Immature natural killer cell (primary cell): ENCODE measurements at places on chromosomes 3 and 15. TPM values are rescaled to one million over a fixed set of nuclear protein-coding genes. Genes with fewer than 3 reads are reported as not detected.

Gene CHRM5
- not detected for polyA plus RNA-seq

Gene SOX14
- not detected for polyA plus RNA-seq

Gene TMCO5A
- not detected for polyA plus RNA-seq

Gene HCLS1
- 546 TPM for polyA plus RNA-seq

Gene FEZF2
- not detected for polyA plus RNA-seq

Gene PLSCR2
- polyA plus RNA-seq = not detected

DNA sequence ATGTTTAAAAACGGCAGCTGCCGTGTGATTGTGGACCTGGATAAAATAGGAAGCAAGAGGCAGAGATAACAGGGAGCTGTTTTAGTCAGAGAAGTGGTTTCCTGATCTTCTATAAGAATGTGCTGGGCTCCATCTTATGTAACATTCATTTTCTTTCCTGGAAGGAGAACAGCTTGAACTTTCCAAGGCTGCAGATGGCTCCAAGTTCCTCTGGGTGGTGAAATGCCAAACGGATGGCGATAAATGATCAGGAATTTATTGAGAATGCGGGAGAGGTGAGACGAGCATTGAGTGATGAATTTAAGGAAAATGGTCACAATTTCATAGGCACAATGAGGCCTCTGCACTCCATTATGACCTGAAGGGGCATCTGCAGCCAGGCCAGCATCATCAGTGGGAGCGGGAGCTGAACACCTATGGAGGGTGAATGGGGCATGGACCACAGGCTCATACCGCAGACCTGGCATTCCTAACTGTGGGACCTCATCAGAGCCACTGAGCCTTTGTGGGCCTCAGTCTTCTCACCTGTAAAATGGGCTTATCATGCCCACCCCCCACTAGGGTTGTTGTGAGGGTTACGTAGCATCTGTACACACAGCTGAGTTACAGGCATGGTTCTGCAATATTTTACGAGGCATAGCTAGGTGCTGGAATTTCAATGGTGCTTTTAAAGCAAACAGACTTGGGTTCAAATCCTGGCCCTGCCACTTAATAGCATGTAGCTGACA lies 17.1 kb downstream of the MGLL start:
- no peak overlapping the region for H3K27ac ChIP-seq
- H3K36me3 ChIP-seq = no peaks in the 10 kb centered on the region
- no peak for DNase-seq
- H3K27me3 ChIP-seq = no peaks in the 10 kb centered on the region
- no peak overlapping the region for H3K4me3 ChIP-seq
- H3K4me1 ChIP-seq = peaks cover 9% of the 10 kb centered on the region

- no peaks in the 10 kb centered on the region for H3K36me3 ChIP-seq
- no peak for DNase-seq
- H3K4me1 ChIP-seq = no peaks in the 10 kb centered on the region
- H3K27ac ChIP-seq = no peak overlapping the region
Observed at GRCh38 chr3:139466360-139466759, 10.0 kb downstream of the RBP2 start.

DNA sequence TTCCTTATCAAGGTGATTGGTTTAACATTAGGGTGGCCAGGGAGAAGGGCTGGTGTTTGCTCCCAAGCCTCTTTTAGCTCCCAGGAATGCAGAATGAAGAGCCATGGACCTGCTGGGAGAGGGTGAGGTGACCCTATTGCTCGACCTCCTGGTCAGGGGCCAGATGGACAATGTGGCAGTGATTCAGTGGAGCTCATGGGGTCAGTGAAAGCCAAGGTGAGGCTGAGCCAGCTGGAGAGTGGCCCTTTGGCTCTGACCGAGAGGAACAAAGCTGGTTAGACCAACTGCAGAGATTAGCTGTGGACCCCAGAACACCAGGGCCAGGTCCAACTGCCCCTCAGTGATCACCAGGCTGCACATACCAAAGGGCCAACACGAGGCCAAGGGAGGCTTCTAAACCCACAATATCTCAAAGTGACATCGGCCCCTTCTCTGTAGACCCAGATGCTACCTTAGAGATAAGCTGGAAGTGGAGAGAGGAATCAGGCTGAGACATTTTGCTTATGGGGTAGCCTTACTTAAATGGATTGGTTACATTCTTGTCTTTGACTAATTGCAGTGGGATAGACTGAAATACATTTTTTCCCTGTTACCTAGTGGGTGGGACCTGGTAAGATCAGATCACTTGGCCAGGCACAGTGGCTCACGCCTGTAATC lies 15.8 kb upstream of the BTBD1 start:
- H3K27me3 ChIP-seq = peaks cover 5% of the 10 kb centered on the region
- H3K4me1 ChIP-seq = peaks cover 2% of the 10 kb centered on the region
- no peak overlapping the region for H3K4me3 ChIP-seq
- no peaks in the 10 kb centered on the region for H3K36me3 ChIP-seq
- H3K27ac ChIP-seq = no peak overlapping the region

GRCh38 chr3:52099001-52099401 lies 42.6 kb upstream of the DUSP7 start:
- DNase-seq = no peak
- no peaks in the 10 kb centered on the region for H3K36me3 ChIP-seq
- H3K27me3 ChIP-seq = no peaks in the 10 kb centered on the region
- H3K27ac ChIP-seq = no peak overlapping the region

GRCh38 chr15:60793656-60794055 lies 314.7 kb upstream of the ICE2 start:
- DNase-seq = no peak
- H3K36me3 ChIP-seq = peaks cover 10% of the 10 kb centered on the region
- peaks cover 21% of the 10 kb centered on the region for H3K4me1 ChIP-seq
- no peak overlapping the region for H3K4me3 ChIP-seq
- H3K27me3 ChIP-seq = peaks cover under 1% of the 10 kb centered on the region

DNA sequence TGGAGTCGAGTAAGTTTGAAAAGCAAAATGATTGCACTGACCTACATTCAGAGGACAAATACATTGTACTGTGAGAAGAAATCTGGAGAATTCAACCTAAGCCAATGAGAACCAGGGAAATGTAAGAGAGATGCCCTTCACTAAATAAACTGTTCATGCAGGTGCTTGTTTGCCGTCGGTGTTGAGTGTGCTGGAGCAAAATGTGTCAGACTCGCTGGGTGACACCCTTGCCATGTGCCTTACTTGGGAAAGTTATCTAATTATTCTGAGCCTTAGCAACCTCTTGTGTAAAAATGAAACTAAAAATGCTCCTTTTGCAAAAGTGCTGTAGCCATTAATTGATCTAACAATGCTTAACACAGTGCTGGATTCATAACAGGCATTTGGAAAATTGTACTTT lies 140.4 kb downstream of the GABRB3 start:
- H3K36me3 ChIP-seq = no peaks in the 10 kb centered on the region
- H3K27me3 ChIP-seq = no peaks in the 10 kb centered on the region
- no peak overlapping the region for H3K4me3 ChIP-seq
- no peaks in the 10 kb centered on the region for H3K4me1 ChIP-seq

DNA sequence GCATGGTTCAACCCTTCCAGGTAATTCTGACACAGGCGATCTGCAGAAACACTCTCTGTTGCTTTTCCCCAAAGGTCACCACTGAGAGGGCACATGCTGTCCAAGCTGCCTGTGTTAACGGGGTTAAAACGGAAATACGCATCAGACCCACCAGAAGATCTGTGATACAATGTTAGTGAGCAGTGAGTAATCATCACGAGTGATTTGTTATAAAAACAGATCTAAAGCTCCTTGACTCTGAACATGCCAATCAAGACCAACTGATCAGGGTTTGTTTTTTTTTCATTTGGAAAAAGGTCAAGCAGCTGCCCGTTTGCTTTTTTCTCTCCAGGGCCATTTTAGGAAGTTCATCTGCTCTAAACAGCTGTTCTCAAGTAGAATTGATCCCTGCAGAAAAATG lies 43.2 kb downstream of the FGF12 start:
- no peaks in the 10 kb centered on the region for H3K36me3 ChIP-seq
- no peak overlapping the region for H3K4me3 ChIP-seq
- H3K27me3 ChIP-seq = no peaks in the 10 kb centered on the region
- no peak for DNase-seq
- H3K27ac ChIP-seq = no peak overlapping the region
- H3K4me1 ChIP-seq = no peaks in the 10 kb centered on the region

- H3K4me3 ChIP-seq = no peak overlapping the region
- no peak overlapping the region for H3K27ac ChIP-seq
- no peak for DNase-seq
- peaks cover 2% of the 10 kb centered on the region for H3K27me3 ChIP-seq
- H3K4me1 ChIP-seq = peaks cover 18% of the 10 kb centered on the region
- no peaks in the 10 kb centered on the region for H3K36me3 ChIP-seq
Observed at GRCh38 chr15:78302579-78303312, 3.3 kb upstream of the SKIC8 start.

DNA sequence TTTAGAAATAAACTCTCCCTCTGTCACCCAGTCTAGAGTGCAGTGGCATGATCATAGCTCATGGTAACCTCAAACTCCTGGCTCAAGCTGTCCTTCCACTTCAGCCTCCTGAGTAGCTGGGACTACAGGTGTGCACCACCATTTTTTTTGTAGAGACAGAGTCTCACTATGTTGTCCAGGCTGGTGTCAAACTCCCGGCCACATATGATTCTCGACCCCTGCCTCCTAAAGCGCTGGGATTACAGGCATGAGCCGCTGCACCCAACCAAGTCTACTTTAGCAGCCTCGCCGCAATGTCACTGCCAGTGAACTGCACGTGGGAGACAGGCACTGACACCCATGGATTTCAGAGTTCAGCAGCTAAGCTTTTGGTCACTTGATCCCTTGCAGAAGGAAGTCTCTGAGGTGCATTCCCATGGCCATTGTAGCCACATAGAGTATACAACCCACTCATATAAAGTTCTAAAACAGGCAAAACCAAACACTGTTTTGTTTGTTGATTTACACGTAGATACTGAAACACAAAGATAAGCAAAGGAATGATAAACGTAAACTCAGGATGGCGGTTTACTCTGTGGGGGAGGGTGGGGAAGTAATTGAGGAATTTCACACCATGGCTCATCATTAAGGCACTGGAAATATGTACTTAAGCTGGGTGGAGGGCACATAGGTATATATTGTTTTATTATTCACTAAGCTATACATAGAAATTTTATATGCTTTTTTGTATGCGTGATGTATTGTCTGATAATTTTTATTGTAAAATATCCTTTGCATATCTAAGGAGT lies 115.0 kb downstream of the MEX3B start:
- no peak for DNase-seq
- H3K36me3 ChIP-seq = no peaks in the 10 kb centered on the region
- H3K4me3 ChIP-seq = no peak overlapping the region
- peaks cover 3% of the 10 kb centered on the region for H3K27me3 ChIP-seq
- no peak overlapping the region for H3K27ac ChIP-seq

- no peaks in the 10 kb centered on the region for H3K27me3 ChIP-seq
- DNase-seq = no peak
- H3K4me3 ChIP-seq = no peak overlapping the region
- peaks cover 14% of the 10 kb centered on the region for H3K4me1 ChIP-seq
- peaks cover 6% of the 10 kb centered on the region for H3K36me3 ChIP-seq
- no peak overlapping the region for H3K27ac ChIP-seq
Observed at GRCh38 chr3:170367797-170368196, 10.3 kb downstream of the SKIL start.

DNA sequence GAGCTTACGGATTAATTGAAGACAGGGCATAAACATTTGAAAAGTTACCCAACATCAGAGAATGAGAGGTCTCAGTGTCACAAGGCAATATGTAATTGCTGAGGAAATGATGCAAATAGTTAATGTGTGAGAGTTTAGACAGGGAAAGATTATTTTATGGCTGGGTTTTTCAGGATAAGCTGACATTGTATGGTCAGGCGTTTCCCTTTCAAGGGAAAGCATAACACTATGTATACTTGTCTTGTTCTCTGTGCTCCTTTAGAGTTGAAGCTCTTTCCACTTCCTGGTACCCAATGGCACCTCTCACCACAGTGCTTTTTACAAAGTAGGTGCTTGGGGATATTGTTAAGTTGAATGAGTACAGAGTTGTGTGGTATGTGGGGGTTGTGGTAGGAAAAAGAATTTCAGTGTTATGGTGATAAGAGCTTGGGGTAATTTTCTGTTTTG lies 19.9 kb downstream of the IQGAP1 start:
- H3K27me3 ChIP-seq = peaks cover 5% of the 10 kb centered on the region
- peak overlapping the region; percentile 76 for H3K4me3 ChIP-seq
- H3K36me3 ChIP-seq = peaks cover 9% of the 10 kb centered on the region
- peak; percentile 89 for DNase-seq

- H3K27me3 ChIP-seq = peaks cover 2% of the 10 kb centered on the region
- H3K27ac ChIP-seq = no peak overlapping the region
- no peak overlapping the region for H3K4me3 ChIP-seq
- H3K36me3 ChIP-seq = no peaks in the 10 kb centered on the region
- no peak for DNase-seq
Observed at GRCh38 chr3:12454816-12455121, 29.5 kb upstream of the TSEN2 start.

DNA sequence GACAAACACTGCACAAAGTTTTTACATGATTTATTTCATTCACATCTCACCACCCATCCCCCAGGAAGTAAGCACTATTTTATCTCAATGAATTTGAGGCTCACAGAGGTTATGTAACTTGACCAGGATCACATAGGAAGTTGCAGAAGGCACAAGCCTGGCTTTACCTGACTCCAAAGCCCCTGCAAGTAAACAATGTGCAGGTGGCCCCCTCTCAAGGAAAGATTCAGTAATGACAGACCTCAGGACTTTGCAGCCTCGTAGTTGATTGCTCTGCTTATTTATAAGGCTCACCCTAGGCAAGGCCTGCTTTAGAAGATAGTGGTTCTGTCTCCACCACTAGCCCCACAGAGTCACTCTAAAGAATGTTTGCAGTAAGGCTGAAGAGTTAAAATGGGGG lies 79.8 kb upstream of the MDFIC2 start:
- H3K4me3 ChIP-seq = no peak overlapping the region
- H3K27me3 ChIP-seq = no peaks in the 10 kb centered on the region
- no peaks in the 10 kb centered on the region for H3K36me3 ChIP-seq
- H3K27ac ChIP-seq = no peak overlapping the region
- no peaks in the 10 kb centered on the region for H3K4me1 ChIP-seq

- no peak overlapping the region for H3K27ac ChIP-seq
- H3K4me1 ChIP-seq = peaks cover 7% of the 10 kb centered on the region
- no peaks in the 10 kb centered on the region for H3K36me3 ChIP-seq
- H3K4me3 ChIP-seq = no peak overlapping the region
- DNase-seq = no peak
Observed at GRCh38 chr3:24004171-24004938, 59.3 kb downstream of the NR1D2 start.

GRCh38 chr3:151236736-151237135 lies 33.7 kb upstream of the GPR171 start:
- no peak for DNase-seq
- no peak overlapping the region for H3K4me3 ChIP-seq
- H3K36me3 ChIP-seq = no peaks in the 10 kb centered on the region
- H3K27me3 ChIP-seq = peaks cover 6% of the 10 kb centered on the region
- H3K27ac ChIP-seq = no peak overlapping the region
- peaks cover 12% of the 10 kb centered on the region for H3K4me1 ChIP-seq

DNA sequence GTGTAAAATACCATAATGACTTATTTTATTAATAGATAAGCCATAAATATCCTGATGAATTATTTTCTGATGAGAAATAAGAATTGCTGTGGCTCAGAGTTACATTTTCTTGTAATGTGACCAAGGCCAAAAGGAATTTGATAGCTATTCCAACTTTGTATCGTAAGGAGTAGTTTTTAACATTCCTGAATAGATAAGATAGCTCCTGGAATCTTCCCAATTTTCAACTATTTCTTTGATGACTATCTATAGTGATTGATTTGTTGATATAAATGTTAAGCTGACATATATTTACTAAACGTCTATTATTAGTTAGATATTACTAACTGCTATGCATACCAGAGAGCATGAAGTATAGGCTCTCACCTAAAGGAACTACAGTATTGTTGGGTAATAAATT lies 49.1 kb upstream of the SATB1 start:
- H3K4me1 ChIP-seq = no peaks in the 10 kb centered on the region
- H3K27me3 ChIP-seq = no peaks in the 10 kb centered on the region
- H3K4me3 ChIP-seq = no peak overlapping the region
- no peak for DNase-seq
- no peak overlapping the region for H3K27ac ChIP-seq
